Activated CD8-positive, alpha-beta T cell treated with anti-CD3 and anti-CD28 coated beads, Interleukin-2, amount 10 ng/mL, durations not matched to agents 7 days and 5 days (primary cell): ENCODE measurements at places on chromosomes 6 and 20. TPM values are rescaled to one million over a fixed set of nuclear protein-coding genes. Genes with fewer than 3 reads are reported as not detected.

Gene BMP5
- total RNA-seq = not detected

Gene C6orf58
- not detected for total RNA-seq

Gene SCRT2
- total RNA-seq = not detected

Gene CGA
- total RNA-seq = not detected

Gene COL9A3
- total RNA-seq = not detected
